ENCODE measurements at places on chromosomes 6 and 20.

DNA sequence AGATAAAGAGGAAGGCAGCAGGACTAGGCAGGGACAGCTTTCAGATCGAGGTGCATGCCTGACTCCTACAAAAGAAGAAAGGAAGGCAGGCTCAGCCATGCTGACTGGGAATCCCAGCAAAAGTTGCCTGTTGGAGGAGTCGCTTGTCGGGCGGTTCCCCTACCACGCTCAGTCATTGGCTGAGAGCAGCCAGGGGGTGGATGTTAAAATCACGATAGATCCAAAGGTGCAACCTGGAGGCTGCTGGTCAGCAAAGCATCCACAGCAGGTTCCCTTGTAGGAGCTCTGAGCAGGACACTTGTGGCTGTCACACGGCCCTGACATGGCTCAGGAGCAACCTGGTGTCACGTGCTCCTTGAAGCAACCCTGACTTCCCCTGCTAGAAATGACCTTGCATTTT lies 74.6 kb downstream of the ISM1 start:
- no peak for DNase-seq

DNA sequence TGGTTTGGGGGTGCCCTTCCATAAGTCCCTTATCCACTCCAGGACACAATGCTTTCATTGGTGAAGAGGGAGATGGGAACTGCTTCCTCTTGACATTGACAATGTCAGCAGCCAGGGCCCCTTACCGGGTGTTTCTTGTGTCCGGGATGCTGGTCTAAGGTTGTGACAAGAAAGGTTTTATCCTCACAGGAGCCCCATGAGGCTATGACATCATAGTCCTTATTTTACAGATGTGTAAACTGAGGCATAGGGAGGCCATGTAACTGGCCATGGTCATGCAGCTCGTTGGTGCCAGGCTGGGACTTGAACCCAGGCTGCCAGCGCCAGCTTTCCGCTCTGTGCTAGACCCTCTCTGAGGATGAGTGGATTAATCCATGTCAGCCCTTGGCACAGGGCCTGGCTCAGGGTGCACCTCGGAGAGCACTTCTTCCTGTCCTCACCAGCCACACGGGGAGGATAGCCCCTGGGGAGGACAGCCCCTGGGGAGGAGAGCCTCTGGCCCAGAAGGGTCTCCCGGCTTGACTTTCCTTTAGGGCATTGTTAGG lies 157.3 kb downstream of the SYCP2 start:
- DNase-seq, result no peak

- peak; percentile 23 for DNase-seq
Observed at GRCh38 chr6:134063966-134064445, 11.6 kb upstream of the SLC2A12 start.

DNA sequence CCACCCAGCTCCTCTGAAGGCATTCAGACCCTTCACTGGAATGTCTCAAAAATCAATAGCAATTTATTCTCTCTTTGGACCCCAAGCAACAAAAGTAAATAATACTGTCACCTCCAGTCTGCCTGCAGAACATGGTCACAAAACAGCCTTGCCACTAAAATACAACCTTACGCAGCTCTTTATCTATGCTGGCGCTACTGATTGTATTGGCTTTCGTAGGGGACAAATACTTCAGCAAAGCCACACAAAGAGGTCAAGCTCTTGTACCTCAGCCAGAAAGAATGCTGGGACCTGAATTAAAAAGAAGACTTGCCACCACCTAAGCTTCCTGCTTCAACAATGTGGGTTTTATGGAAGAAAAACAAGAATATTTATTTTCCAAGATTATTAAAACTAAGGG lies 57.2 kb downstream of the PRKN start:
- DNase-seq, result no peak

GRCh38 chr20:24081077-24081476 lies 92.5 kb upstream of the GGTLC1 start:
- no peak for DNase-seq

DNA sequence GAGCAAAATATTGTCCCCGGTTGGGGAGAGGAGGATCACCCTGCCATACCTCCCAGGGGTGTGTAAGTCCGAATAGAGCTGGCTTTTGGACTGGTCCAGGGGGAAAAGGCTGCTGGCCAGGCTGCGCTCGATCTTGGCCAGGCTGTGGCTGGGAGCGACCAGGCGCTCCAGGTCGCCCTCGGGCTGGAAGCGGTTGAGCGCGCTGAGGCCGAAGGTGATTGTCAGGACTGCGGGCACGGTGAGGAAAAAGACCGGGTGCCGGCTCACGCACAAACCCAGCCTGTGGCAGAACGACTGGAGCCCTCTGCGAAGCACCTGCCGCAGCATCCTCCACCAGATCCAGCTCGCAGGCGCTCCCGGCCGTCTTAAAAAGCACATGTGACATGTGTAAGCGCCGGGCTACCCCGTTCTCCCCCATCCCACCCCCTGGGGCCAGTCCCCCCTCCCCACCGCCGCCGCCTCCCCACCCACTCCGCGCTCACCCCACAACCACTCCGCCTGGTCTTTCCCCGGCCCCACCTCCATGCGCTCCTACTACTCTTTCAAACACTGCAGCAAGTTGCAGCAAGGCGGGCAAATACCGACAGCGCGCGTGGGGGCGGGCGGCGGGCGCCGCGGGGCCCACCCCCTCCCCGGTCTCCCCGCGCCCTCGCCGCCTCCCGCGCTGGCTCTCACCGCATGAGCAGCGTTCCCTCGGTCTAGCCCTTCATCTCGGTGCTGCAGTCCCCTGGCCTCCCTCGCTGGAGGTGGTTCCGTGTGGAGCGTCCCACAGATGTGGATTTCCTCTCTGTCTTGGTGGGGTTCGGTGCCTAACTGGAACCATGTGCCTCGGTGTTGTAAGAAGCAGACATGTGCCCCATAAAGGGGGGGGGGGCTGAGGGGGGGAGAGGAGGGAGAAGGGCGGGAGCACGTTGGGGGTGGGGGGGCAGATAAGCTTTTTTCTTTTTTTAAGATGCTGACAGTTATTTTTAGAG lies 42.4 kb downstream of the PTCHD4 start:
- DNase-seq, result peak; percentile 15

GRCh38 chr20:23298155-23298554 lies 52.4 kb upstream of the NXT1 start:
- DNase-seq, result no peak

DNA sequence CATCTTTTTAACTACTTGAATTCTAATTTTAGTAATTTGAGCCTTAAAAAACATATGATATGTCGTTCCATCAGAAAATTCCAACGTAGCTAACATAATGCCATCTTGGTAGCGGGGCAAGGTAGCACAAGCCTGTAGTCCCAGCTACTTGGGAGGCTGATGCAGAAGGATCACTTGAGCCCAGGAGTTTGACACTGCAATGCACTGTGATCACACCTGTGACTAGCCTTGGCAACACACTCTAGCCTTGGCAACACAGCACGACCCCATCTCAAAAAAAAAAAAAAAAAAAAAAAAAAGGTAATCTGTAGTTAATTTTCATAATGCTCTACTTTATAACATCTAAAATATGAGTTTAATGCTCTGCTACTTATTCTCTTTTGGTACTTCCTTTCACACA lies 6.7 kb downstream of the BCLAF1 start:
- DNase-seq, result no peak

DNA sequence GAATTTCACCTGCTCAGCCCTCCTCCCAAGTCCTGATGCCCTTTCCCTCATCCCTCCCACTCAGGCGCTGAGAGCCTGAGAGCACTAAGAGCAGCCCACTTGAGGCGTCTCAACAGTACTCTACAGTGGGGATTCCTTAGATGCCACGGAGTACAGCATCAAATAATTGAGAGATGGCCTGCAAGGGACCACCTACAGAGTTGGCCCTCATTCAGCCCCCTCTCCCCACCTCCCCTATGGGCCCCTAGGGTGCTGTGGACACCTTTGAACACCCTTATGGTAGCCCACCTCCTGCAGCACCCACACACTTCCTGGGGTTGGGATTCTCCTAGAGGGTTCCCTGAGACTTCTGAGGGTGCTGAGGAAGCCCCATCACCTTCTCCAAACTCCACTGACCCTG lies 37.1 kb upstream of the SIRPG start:
- no peak for DNase-seq

GRCh38 chr6:138107752-138108592 lies 753 bp upstream of the PERP start:
- DNase-seq, result no peak

DNA sequence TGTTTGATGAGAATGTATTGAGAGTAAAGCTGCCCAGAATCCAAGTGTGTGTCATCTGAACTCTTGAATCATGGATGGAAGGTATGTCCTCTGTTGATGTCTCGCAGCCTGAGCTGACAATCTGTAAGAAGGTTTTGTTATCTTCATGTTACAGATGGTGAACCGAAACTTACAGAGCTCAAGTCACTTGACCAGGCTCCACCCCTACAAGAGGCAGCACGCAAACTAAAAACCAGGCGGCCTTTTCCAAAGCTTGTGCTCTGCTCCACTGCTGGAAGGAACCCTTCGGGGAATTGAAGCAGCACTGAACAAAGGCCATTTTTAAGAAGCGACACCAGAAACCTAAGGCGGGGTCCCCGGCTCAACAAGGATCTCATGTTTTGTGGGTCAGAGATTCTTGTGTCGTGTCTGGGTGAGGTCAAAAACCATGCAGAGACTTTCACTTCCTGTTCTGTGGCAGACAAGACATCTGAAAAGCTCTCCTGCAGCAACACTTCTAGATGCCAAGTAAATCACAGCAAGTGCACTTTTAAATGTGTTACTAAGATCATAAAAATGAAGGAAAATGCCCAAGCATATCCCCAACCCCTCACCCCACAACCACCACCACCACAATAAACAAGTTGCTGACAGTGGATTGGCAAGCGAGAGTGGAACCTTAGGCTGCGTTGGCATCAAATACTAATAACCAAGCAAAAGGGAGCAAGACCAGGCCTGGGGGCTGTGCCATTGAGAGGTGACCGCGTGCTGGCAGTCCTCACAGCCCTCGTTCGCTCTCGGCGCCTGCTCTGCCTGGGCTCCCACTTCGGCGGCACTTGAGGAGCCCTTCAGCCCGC lies 27.3 kb downstream of the NQO2 start:
- no peak for DNase-seq

DNA sequence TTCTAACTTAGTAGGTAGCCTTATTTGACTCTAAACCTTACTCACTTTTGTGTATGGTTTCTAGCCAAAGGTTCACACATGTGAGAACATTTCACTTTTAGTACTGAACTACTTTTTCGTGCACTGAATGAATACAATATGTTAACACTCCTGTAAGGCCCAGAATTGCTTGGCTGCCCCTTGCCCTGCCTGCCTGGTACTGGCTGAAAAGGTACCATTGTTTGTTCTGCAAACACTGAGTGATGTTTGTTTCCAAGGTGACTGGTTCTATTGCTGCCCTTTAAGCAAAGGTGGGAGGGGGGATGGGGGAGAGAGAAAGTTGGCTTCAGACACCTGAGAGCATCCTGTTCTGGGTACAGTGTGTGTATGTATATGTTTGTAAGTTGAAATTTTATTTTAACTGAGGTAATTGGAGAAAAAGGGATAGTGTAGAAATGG lies 31.2 kb downstream of the RREB1 start:
- DNase-seq, result no peak
